SK-N-SH (cell line): ENCODE measurements at places on chromosomes 16 and 17. TPM values are rescaled to one million over a fixed set of nuclear protein-coding genes. Genes with fewer than 3 reads are reported as not detected.

Gene SULT1A1
- polyA plus RNA-seq, result 0.13 and 0.21 TPM in 2 replicates

Gene DPEP3
- polyA plus RNA-seq, result not detected in 2 replicates

Gene CES4A
- 7.3 and 13.2 TPM in 2 replicates for polyA plus RNA-seq

Gene ARHGAP44
- polyA plus RNA-seq, result 0.11 and 0.28 TPM in 2 replicates

Gene SCO1
- polyA plus RNA-seq, result 28.6 and 32.7 TPM in 2 replicates

Gene C16orf46
- 1.2 and 1.5 TPM in 2 replicates for polyA plus RNA-seq

Gene ATXN2L
- polyA plus RNA-seq, result 21.5 and 39.2 TPM in 2 replicates

Gene CD300LG
- polyA plus RNA-seq, result not detected in 2 replicates

Gene RNPS1
- polyA plus RNA-seq, result 227 and 277 TPM in 2 replicates

Gene TBC1D3K
- polyA plus RNA-seq, result not detected in 2 replicates

Gene CDYL2
- 0.03 and 0.05 TPM in 2 replicates for polyA plus RNA-seq

Gene SPATA32
- 0.08 TPM in 1 of 2 replicates, not detected in the other for polyA plus RNA-seq

Gene NAGLU
- polyA plus RNA-seq, result 25.0 and 33.9 TPM in 2 replicates

Gene OXLD1
- 103 and 124 TPM in 2 replicates for polyA plus RNA-seq

Gene KRTAP9-8
- polyA plus RNA-seq, result not detected in 2 replicates

Gene SECTM1
- 2.1 and 3.8 TPM in 2 replicates for polyA plus RNA-seq

Gene TBC1D3E
- not detected in 2 replicates for polyA plus RNA-seq

Gene HOXB5
- polyA plus RNA-seq, result not detected in 2 replicates

Gene GP1BA
- not detected in 2 replicates for polyA plus RNA-seq

GRCh38 chr16:17437127-17437720 is 33.5 kb downstream of the XYLT1 start:
- no peak overlapping the region for H3K27ac ChIP-seq
- no peaks in the 10 kb centered on the region; the same call in 1 of the 2 replicates for H3K36me3 ChIP-seq
- no peaks in the 10 kb centered on the region for H3K4me1 ChIP-seq

DNA sequence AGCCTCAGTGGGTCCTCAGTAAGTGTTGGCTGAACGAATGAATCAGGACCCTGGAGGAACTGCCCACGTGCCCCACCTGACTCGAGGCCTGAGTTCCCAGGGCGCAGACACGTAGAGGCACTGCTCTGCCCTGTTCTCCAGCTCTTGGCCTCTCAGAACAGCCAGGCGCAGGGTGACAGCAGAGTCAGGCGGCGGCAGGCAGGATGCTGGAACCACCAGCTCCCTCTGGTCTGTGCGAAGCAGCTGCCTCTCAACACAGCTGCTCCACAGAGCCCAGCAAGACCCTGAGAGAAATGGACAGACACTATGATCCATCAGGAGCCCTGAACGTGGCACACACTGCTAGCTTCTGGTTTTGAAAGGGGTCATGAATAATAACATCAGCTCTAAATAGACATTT is 53.1 kb upstream of the BCO1 start:
- no peaks in the 10 kb centered on the region for H3K36me3 ChIP-seq
- peaks cover 4% of the 10 kb centered on the region; the same call in 1 of the 2 replicates for H3K4me1 ChIP-seq
- no peak for DNase-seq
- H3K4me3 ChIP-seq, result no peak overlapping the region

DNA sequence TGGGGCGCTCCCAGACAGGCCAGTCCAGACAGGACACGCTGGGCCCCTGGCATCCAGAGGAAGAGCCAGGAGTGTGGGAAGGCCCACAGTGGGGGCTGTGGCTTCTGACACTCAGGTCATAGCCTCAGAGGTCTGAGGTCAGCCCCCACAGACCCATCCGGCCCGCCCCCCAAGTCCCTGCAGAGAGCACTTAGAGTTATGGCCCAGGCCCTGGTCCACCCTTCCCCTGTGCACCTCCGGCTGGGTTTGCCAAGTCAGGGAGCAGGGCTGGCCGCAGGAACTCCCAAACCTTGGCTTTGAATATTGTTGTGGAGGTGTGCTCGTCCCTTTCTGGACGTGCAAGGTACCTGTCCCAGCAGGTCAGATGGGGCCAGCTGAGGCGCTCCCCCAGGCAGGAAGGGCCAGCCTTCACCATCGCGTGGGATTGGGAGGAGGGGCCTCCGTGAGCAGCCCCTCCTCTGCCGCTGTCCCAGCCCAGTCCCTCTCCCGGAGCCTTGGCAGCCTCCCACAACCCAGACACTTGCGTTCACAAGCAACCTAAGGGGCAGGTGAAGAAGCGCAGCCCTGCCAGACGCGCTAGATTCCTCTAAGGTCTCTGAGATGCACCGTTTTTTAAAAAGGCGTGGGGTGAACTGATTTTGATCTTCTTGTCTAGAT is 74.6 kb downstream of the SOCS1 start:
- H3K4me1 ChIP-seq, result no peaks in the 10 kb centered on the region
- DNase-seq, result no peak
- H3K27ac ChIP-seq, result no peak overlapping the region
- H3K4me3 ChIP-seq, result no peak overlapping the region
- no peaks in the 10 kb centered on the region for H3K36me3 ChIP-seq

GRCh38 chr16:11015607-11016006 is 71.2 kb downstream of the CLEC16A start:
- H3K27me3 ChIP-seq, result no peaks in the 10 kb centered on the region
- no peak overlapping the region for H3K4me3 ChIP-seq
- 0 out of 2 replicates have a peak, but pooled peaks cover 13% of the 10 kb centered on the region for H3K4me1 ChIP-seq

DNA sequence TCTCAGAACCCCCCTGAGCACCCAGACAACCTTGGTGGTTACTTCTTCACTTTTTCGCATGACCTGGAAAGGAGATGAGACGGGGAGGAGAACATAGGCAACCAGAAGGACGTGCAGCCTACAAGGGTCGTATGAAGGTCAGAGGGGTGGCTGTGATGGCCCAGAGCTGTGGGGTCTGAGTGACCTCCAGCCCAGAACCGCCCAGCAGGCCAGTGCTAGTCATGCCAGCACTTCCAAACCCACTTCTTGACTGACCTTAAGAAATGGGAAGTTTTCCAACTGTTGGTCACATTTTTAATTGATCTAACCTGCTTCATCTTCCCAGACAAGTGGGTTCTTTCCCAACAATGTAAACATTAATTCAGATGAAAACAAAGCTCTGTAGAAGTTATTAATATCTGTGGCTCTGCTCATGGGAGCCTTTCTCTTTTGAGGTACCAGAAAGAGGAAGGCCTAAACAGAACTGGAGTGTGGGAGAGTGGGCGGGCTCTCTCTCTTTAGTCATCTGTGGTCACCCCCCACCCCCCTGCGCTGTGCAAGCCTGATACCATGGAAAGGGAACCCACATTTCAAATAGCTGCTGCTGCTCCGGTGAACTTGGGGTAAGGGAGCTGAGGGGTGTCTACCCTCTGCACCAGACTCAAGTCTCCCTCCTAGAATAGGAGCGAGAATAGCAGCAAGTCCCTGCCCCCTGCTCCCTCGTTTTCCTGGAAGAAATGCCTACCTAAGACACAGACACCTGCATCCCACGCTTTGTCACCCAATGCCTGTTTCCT is 101.6 kb downstream of the RAB11FIP4 start:
- no peaks in the 10 kb centered on the region for H3K4me1 ChIP-seq
- peaks cover 5% of the 10 kb centered on the region; the same call in 1 of the 2 replicates for H3K27me3 ChIP-seq
- H3K4me3 ChIP-seq, result no peak overlapping the region
- H3K36me3 ChIP-seq, result no peaks in the 10 kb centered on the region
- H3K27ac ChIP-seq, result no peak overlapping the region
- no peak for DNase-seq

DNA sequence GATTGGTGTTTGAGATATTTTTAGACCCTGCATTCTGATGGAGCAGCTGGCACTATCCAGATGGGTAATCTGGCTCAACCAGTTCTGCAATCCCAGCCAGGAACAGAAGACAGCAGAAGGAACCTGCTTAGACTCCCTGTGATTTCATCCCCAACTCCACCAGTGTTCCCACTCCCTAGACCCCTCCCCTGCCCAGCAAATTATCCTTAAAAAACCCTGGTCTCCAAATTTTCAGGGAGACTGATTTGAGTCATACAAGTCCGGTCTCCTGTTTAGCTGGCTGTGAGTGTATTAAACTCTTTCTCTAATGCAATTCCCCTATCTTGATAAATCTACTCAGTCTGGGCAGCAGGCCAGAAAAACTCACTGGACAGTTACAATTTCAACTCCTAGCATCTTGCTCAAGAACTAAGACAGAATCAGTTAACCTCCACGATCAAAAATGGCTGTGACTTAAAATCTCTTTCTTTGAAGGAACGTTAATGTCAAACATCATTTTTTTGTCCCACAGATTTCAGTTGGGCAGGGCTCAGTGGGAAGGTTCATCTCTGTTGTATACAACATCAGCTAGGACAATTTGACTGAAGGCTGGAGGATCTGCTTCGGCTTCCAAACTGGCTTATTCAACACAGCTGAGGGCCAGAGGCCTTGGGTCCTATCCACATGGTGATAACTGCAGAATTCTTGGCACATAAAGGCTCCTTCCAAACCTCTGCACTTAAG is 4.9 kb upstream of the RBL2 start:
- no peaks in the 10 kb centered on the region for H3K27me3 ChIP-seq
- peaks cover 8% of the 10 kb centered on the region; the same call in 1 of the 2 replicates for H3K4me1 ChIP-seq
- no peak overlapping the region for H3K4me3 ChIP-seq
- H3K36me3 ChIP-seq, result no peaks in the 10 kb centered on the region
- H3K27ac ChIP-seq, result peak overlapping the region; percentile 6; the same call in 1 of the 2 replicates

- peak overlapping the region; percentile 100 for H3K27ac ChIP-seq
- peaks cover 57% of the 10 kb centered on the region for H3K4me1 ChIP-seq
- H3K4me3 ChIP-seq, result peak overlapping the region; percentile 76
Observed at GRCh38 chr17:7886227-7887037, 2.2 kb upstream of the CHD3 start.

GRCh38 chr16:79598348-79599181 is 2.0 kb downstream of the MAF start:
- H3K27ac ChIP-seq, result no peak overlapping the region
- H3K27me3 ChIP-seq, result peaks cover 15% of the 10 kb centered on the region; the same call in 1 of the 2 replicates
- peak; percentile 83 for DNase-seq
- H3K4me1 ChIP-seq, result peaks cover 6% of the 10 kb centered on the region; the same call in 1 of the 2 replicates
- no peak overlapping the region; the same call in 1 of the 2 replicates for H3K4me3 ChIP-seq

GRCh38 chr16:24670623-24671454 is 58.6 kb upstream of the TNRC6A start:
- peak; percentile 81 for DNase-seq
- H3K27ac ChIP-seq, result peak overlapping the region; percentile 85
- H3K36me3 ChIP-seq, result no peaks in the 10 kb centered on the region
- no peaks in the 10 kb centered on the region for H3K27me3 ChIP-seq

GRCh38 chr17:3964203-3965117 is at the start of gene ATP2A3:
Gene ATP2A3 (minus strand): TSS chr17:3964437. CDS start chr17:3964291, 146 bp downstream.
- DNase-seq, result peak; percentile 72
- peak within 1 kb of the TSS; percentile 46 for H3K4me3 ChIP-seq
- peaks cover 26% of the 10 kb centered on the region for H3K27me3 ChIP-seq
- no peaks in the 10 kb centered on the region for H3K36me3 ChIP-seq
- no peaks in the 10 kb centered on the region for H3K4me1 ChIP-seq

DNA sequence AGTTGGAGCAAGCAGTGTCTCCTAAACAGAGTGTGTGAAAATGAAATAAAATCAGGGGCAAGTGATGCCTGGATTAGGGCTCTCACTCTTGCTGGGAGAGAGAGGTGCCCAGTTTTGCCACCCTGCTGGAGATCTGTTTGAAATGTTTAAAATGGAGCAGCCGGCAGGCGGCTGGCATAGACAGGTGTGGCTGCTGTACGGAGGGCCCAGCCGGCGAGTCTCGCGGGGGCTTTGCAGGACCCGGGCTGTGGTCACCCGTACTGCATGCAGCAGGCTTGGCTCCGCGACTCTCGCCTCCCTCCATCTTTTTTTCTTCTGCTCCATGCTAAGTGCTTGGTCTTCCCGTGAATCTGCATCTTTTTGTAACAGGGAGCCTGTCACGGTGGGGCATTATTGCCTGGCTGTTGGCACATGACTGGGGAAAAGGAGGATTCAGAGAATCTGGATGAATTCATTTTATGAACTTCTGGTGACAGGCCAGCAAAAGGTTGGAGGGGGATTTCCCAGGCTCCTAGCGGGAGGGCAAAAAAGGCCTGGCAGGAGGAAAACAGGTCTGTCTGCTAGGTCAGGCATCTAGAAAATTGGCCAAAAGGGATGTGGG is 1.8 kb downstream of the ZNRF1 start:
- H3K36me3 ChIP-seq, result no peaks in the 10 kb centered on the region
- peak overlapping the region; percentile 72 for H3K4me3 ChIP-seq
- DNase-seq, result peak; percentile 61
- H3K27ac ChIP-seq, result peak overlapping the region; percentile 29
- H3K4me1 ChIP-seq, result no peaks in the 10 kb centered on the region; the same call in 1 of the 2 replicates

GRCh38 chr16:87648236-87648635 is 45.9 kb downstream of the JPH3 start:
- no peak overlapping the region for H3K27ac ChIP-seq
- H3K36me3 ChIP-seq, result no peaks in the 10 kb centered on the region
- peak; percentile 52 for DNase-seq
- no peak overlapping the region for H3K4me3 ChIP-seq

GRCh38 chr17:30824002-30824355 is 513 bp downstream of the CRLF3 start:
- H3K4me1 ChIP-seq, result peaks cover 9% of the 10 kb centered on the region; the same call in 1 of the 2 replicates
- peak overlapping the region; percentile 65 for H3K4me3 ChIP-seq
- H3K27ac ChIP-seq, result peak overlapping the region; percentile 80
- no peaks in the 10 kb centered on the region for H3K27me3 ChIP-seq
- peaks cover 2% of the 10 kb centered on the region for H3K36me3 ChIP-seq

- peak; percentile 93 for DNase-seq
- H3K27me3 ChIP-seq, result no peaks in the 10 kb centered on the region
- no peaks in the 10 kb centered on the region for H3K36me3 ChIP-seq
Observed at GRCh38 chr17:27654654-27655524, 23.9 kb downstream of the LGALS9 start.

GRCh38 chr16:15996432-15997109 is 47.2 kb downstream of the ABCC1 start:
- peak; percentile 52 for DNase-seq
- peaks cover 18% of the 10 kb centered on the region; the same call in 1 of the 2 replicates for H3K4me1 ChIP-seq
- no peaks in the 10 kb centered on the region for H3K27me3 ChIP-seq
- peak overlapping the region; percentile 91 for H3K27ac ChIP-seq
- no peak overlapping the region for H3K4me3 ChIP-seq
- H3K36me3 ChIP-seq, result no peaks in the 10 kb centered on the region

GRCh38 chr17:50063561-50064252 is 7.8 kb downstream of the ITGA3 start:
- no peak overlapping the region for H3K4me3 ChIP-seq
- H3K27me3 ChIP-seq, result no peaks in the 10 kb centered on the region
- H3K36me3 ChIP-seq, result peaks cover 18% of the 10 kb centered on the region; the same call in 1 of the 2 replicates
- peaks cover 71% of the 10 kb centered on the region for H3K4me1 ChIP-seq

- H3K4me3 ChIP-seq, result no peak overlapping the region
- DNase-seq, result no peak
- no peaks in the 10 kb centered on the region; the same call in 1 of the 2 replicates for H3K4me1 ChIP-seq
- no peak overlapping the region for H3K27ac ChIP-seq
Observed at GRCh38 chr17:19539040-19539399, 5.4 kb downstream of the SLC47A1 start.

- H3K27ac ChIP-seq, result no peak overlapping the region
- H3K27me3 ChIP-seq, result no peaks in the 10 kb centered on the region
- no peak overlapping the region for H3K4me3 ChIP-seq
- H3K4me1 ChIP-seq, result no peaks in the 10 kb centered on the region
- DNase-seq, result no peak
Observed at GRCh38 chr17:34553907-34554306, 25.5 kb upstream of the TMEM132E start.
